Stimulated activated CD4-positive, alpha-beta T cell treated with anti-CD3 and anti-CD28 coated beads, Interleukin-1b, Interleukin-23, amount 100 ng/mL, for 24 hours (primary cell): ENCODE measurements at places on chromosomes 7 and 10.

DNA sequence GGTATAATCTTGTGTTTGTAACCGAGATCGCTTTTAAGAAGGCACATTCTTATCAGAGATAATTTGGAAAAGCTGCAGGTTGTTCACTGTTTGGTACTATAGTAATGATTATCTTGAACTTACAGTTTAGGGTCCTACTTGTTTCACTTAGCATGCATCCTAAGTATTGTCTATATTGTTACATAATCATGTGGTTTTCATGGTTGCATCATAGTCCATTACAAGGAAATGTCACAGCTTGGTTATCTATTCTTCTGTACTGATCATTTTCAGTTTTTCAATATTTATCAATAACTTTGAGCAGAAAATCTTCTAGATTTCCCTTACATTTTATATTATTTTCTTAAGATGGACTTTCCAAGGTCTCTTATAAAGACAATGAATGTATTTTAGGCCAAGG, 116.3 kb downstream of the PLPP4 start:
- DNase-seq: no peak

- no peak for DNase-seq
These were observed 65.5 kb downstream of the RALA start for GRCh38 chr7:39688611-39689480.

- no peak for DNase-seq
These were observed 530.3 kb downstream of the NXPH1 start for GRCh38 chr7:8963722-8964121.

DNA sequence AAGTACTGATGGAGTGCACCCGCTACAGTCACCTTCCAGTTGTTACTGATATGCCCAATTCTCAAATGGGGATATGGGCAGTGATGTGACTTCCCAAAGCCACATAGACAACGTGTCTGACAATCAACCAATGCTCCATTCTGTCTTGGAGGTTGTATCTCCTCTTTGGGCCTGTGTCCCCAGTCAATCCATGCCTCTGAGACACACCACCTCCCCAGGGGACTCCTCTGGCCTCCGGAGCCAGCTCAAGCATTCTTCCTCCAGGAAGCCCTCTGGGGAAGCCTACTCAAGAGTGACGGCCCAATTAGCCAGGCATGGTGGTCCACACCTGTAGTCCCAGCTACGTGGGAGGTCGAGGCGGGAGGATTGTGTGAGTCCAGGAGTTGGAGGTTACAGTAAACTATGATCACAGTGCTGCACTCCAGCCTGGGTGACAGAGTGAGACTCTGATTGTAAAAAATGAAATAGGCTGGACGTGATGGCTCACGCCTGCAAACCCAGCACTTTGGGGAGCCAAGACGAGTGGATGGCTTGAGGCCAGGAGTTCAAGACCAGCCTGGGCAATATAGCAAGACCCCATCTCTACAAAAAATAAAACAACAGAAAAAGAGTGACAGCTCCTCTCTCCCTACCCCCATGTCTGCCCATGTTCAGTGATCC, 99.5 kb upstream of the TNRC18 start:
- no peak for DNase-seq
